ENCODE measurements at places on chromosomes 11 and 22.

- no peak for DNase-seq
Observed at GRCh38 chr11:23509023-23509422, 648.7 kb upstream of the CCDC179 start.

- no peak for DNase-seq
Observed at GRCh38 chr11:115134926-115135325, 369.3 kb downstream of the CADM1 start.

- no peak for DNase-seq
Observed at GRCh38 chr22:31532060-31532459, 35.7 kb downstream of the SFI1 start.

DNA sequence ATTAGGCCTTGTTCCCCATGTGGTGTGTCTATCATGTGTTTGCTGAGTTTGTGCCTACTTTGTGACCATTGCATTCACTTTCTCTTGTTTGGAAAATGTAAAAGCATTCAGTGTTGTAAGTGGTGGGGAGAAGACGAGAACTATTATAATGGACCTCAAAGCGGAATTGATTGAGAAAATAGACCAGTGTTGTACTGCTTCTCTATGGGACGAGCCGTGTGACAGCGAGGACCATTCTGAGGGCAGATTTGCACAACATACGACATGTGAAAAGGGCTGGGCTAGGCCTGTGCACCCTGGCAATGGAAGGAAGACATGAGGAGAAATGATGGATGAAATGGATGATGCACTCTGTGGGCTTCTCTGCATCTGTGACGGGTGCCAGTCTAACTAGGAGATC, 233.5 kb downstream of the DSCAML1 start:
- DNase-seq = no peak

- no peak for DNase-seq
Observed at GRCh38 chr11:26335903-26336302, 4.0 kb downstream of the ANO3 start.

- DNase-seq = no peak
Observed at GRCh38 chr11:23310276-23310675, 450.0 kb upstream of the CCDC179 start.

DNA sequence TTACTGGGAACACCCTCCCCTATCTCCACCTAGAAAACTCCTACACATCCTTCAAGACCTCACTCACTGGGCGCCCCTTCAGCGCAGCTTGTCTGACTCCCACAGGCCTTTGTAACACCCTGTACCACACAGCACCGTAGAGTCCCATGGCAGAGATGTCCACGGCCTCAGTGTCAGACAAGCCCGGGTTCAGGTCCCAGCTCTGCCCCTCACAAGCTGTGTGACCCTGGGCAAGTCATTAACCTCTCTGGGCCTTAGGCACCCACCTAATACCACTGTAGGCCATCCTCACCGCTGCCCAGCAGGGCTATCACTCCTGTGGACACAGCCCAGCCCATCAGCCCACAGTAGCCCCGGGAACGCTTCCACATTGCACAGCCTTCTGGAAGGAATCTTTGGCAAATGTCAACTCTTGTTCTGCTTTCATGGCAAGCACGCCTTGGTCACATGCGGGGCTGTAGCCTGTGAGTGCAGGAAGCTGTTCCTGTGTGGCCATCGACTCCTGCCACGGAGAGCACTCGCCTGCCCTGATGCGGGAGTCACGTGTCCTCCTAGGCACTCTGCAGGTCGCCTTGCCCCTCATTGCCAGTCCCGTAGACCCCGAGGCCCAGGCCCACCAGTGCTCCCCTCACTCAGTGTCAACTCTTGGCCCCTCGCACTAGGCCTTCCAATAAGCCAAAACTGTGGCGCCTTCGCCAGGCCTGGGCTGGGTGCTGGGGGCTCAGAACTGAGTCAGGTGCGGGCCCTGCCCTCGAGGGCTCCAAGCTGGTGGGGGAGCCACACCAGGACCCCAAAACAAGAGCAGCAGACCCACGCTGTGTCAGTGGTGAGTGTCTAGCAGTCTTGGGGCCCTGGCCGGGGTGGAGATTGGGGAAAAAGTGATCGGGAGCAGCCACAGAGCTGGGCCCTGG, 32.9 kb upstream of the RFPL3 start:
- no peak for DNase-seq

GRCh38 chr11:30652801-30653200, 66.6 kb upstream of the MPPED2 start:
- no peak for DNase-seq

- DNase-seq = no peak
Observed at GRCh38 chr11:109894242-109894641, 198.9 kb upstream of the ZC3H12C start.

- no peak for DNase-seq
Observed at GRCh38 chr11:62435846-62436660, 17.2 kb downstream of the SCGB1A1 start.

DNA sequence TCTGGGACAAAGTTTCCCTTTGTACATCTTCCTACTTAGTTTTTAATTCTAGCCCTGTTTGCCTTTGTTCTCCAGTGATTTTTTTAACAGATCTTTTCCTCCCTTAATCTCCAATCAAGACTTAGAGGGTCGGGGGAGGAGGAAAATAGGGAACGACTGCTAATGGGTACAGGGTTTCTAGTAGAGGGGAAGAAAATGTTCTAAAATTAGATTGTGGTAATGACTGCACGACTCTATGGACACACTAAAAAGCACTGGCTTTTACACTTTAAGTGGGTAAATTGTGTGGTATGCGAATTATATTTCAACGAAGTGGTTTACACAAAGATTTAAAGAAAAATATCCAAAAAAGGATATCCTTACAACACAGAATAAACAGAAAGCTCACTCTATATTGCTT, 110.0 kb upstream of the SPON1 start:
- no peak for DNase-seq

DNA sequence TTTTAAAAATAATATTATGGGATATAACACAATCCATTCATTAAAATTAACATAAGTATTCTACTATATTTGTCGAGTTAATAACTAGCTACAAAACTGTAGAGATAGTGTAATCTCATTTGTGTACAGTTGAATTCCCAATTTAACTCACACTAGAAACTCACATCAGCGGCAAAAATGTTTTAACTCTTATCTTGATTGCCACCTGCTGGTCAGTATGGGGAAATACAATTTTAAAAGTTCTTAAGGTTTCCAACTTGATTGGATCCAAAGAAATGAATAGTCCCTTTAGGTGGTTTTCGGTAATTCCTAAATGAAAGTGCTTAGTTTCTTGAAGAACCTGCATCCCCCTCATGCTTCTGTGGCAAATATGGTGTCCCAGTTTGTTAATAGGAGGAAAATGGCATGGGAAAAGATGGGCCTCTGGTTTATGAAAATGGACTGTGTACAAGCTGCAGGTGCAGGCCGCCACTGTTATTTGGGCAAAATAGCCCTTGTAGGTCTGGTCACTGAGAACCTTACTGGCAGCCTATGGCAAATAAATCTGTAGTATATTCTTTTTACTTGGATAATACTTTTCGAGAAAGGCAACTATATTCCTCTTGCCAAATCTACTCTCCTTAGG, 33.7 kb upstream of the SLC17A6 start:
- DNase-seq = no peak

DNA sequence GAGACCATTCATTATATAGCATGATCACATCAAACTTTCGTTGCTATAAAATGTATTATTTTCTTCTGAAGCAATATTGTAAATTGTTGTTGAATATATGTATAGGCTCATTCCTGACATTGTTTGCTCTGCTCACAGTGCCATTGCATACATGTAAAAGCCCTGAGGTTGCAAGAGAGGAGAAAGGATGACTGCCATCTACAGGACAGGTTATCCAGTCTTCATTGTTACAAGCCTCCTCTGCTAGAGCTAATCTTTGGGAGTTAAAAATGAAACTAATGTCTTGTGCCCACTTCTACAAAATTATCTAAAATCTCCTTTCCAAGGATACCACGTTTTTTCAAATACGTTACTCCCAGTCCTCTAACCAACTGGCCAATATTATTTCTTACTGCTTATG, 16.4 kb upstream of the OR5AL1 start:
- no peak for DNase-seq

DNA sequence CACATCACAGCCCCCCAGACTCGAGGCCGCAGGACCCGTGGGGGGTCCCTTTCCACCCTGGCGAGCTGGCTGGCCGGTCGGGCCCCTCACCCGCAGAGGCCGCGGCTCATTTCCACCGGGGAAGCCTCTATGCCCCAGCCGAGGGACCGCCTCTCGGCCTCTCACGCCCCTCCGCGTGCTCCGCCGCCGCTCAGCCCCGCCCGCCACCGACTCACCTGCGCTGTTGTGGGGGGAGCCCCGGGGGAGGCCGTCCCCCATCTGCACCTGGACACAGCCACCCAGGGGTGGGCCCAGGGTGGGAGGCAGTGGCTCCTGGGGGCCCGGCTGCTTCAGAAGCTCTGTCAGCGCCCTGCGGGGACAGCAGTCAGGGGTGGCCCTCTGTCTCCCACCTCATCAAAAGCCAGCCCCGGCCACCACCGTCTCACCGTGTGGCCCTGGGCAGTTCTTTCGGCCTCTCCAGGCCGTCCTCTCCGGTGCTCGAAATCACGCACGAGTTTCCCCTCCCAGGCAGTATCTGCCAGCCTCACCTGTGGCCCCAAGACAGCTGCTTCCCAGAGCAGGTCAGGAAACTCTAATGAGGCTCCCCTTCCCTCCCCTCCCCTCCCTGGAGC, 3.8 kb downstream of the SHISA8 start:
- DNase-seq = no peak

- no peak for DNase-seq
Observed at GRCh38 chr11:57387289-57388030, 3.0 kb downstream of the PRG2 start.

- DNase-seq = no peak
Observed at GRCh38 chr11:38305682-38306081, 1707.6 kb upstream of the RAG2 start.
